Cortex of kidney (tissue), 1 donor: ENCODE measurements at places on chromosomes 2 and 18.

DNA sequence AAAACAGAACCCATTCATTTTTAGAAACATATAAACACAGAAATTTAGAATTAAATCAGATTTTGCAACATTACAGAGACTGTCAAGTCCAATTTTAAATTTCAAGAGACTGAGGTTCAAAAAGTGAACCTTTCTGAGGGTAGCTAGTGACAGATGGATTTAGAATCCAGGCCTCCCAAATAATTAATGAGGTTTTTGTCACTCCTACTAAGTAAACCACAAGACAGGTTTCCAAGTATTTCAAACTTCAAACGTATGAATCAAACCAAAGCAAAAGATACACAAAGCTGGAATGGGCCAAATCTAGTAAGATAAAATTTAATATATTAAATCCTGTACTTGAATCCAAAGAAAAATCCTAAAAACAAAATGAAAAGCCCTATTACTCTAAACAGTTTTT, 25.3 kb downstream of the PPP4R3B start:
- no peak for DNase-seq

DNA sequence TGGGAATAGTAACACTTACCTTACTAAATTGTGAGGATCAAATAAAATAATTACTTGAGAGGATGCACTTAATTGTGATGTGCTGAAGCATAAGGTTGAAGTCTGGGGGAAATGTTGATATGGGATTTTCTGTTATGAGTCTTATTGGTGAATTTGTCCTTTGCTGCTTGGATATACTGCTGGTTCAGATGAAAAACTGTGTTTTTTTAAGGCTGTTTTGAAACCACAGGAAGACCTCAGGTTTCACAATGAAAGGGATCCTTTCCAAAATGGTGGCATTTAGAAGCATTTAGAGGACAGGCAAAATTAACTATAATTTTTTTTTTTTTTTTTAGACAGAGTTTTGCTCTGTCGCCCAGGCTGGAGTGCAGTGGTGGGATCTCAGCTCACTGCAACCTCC, 34.9 kb downstream of the SPATS2L start:
- DNase-seq, result no peak

DNA sequence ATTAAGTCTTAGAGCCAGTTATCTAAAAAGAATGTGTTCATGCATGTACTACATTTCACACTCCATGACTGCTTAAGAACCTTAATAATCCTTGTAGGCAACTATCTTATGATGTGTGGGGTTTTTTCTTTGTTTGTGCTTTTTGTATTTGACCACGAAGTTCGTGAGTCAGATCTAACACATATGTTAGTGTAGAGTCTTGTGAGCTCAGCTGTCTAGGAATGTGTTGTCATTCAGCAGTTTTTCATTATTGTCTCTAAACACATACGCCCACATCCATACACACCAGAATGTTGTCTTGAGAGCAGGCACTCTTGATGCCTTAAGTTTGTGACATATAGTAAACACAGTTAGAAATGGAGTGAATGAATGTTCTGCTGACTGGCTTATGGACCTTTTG, 38.4 kb downstream of the CAB39 start:
- no peak for DNase-seq

- no peak for DNase-seq
Observed at GRCh38 chr2:156306821-156307220, 25.7 kb downstream of the NR4A2 start.

DNA sequence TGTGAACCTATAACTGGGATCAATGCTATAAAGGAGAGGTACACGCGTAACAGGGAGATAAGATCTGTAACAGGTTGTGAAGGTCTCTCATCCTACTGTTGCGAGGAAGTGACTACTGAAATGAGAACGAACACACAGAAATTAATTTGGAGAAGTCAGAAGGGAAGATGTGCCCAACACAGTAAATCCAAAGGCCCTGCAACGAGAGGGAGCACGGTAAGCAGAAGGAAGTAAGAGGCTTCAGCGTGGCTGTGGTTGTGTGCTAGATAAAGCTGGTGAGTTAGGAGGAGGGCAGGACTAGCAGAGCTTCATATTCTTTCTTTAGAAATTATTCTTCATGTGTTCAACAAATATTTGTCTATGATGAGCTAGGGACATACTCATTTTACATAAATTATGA, 2.5 kb upstream of the ATG16L1 start:
- DNase-seq, result no peak

DNA sequence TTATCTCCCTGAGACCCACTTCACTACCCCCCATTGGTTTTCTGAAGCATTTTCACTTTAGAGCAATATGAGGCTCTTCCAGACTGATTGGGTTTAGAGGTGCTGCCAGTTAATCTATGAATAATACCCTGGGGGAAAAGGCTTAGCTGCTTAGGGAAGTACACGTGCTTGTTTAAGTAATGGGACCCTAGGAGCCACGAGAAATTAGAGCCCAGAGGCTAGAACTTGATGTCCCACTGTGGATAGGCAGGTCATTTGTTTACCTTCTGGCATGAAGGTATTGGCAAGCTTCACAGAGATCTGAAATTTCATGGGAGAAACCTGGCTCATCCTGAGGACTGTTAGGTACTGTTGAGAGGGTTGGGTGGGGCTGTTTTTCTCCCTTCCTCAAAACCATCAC, 59.7 kb downstream of the CLIP4 start:
- no peak for DNase-seq

GRCh38 chr2:126504949-126505348, 151.0 kb upstream of the GYPC start:
- no peak for DNase-seq

GRCh38 chr2:69926849-69927515, 12.1 kb downstream of the MXD1 start:
- no peak for DNase-seq

DNA sequence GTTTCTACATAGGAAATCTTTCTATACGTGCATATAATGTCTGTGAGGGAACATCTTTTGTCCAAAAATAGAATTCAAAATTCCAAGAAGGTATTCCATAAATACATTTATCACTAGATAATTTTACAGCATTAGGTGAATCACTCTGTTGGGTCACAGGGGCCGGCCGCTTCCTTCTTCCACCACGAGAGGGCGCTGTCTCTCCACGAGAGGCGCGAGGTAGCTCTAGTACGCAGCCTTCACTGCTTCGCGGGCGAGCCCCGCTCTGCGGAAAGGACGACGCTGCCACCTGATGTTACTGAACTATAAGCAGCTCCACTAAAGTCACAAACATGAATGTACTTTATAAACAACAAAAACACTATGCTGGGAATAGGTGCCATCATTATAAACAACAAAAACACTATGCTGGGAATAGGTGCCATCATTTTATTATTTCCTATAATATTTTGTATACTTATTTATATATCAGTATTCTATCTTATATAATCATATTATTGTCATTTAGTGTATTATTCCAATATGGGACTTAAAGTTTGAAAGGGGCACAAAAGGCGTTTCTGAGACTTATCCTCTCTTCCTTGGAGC, 69.4 kb upstream of the REV1 start:
- DNase-seq, result no peak

GRCh38 chr2:206438196-206438724, 5.1 kb upstream of the ADAM23 start:
- no peak for DNase-seq

GRCh38 chr2:54986264-54986663, 64.0 kb downstream of the RTN4 start:
- no peak for DNase-seq

DNA sequence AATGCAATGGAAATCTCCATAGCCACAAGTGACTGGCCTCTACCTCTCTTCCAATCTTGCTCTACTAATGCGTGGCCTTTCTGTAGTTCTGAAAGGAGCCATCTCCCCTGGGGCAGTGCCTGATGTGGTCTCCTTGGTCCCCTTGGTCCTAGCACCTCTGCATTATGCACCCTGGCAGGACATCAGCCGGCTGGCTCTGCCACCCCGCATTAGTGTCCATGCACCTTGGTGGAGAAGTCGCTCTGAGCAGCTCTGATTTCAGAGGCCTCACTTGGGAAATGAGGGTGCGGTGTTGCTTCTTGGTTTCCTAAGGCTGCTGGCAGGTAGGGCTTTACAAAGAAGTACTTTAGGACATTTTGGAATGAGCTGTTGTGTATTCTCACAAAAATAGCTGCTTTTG, 317.9 kb downstream of the GBX2 start:
- no peak for DNase-seq

DNA sequence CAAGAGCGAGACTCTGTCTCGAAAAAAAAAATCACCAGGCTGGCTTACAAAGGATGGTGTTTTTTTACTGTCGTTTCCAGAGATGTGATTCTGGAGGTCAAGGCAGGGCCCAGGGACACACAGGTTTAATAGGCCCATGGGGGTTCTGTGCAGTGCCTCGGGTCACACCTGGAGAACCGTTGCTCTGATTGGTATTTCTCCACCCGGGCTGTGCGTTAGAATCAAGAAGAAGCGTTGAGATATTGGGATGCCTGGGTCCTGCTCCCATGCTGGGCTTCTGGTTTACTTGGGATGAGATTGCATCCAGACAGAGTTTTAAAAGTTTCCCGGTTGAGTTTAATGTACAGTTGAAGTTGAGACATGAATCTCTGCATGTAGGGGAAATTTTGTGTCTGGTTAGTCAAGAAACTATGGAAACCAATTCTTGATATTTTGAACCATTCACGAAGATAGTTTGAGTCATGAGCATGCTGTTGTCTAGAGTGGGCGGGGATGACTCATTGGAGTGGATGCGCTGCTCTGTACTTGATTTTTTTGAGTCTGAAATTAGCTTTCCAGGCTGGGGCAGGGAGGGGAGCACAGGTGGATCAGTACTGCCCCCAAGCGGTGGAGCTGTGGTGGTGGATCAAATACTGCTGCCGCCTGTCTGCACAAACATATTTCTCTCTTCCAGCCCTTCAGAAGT, 50.1 kb downstream of the GREB1 start:
- DNase-seq, result no peak

DNA sequence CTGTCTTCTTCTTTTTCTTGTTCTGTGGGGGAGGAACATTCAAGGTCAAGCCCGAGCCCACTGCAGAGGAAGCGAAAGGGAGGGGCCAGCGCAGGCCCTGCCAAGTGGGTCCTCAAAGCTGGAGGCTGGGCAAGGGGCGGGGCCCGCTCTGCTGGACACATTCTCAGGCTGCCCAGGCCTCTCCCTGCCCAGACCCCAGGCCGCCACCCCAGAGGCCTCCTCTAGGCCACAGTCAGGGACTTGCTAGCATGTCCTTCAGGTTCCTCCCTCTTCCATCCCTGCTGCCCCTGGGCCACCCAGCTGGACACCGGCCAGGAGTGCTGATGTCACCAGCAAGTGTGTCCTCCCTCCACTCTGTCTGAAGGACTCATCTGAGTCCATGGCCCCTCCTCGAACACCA, 44.1 kb downstream of the KIF1A start:
- DNase-seq, result no peak

DNA sequence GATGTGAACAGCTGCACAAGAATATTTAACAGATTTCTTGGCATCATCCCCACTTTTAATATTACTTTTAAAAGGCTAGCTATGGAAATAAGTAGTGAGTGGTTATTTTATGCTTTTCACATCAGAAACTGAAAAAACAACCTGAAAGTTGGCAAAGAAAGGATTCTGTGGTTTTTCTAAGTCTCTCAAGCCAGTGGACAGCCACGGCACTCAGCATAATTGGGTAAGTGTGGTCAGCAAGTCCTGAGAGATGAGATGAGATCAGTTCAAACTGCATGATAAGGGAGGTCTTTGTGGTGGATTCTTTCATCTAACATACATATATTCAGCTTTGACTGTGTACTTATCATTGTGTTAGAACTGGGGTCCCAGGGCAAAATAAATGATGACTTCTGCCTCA, 105.2 kb downstream of the LYPD6B start:
- no peak for DNase-seq

- DNase-seq, result no peak
Observed at GRCh38 chr18:76406791-76407190, 88.3 kb downstream of the ZNF516 start.

- no peak for DNase-seq
Observed at GRCh38 chr2:30711646-30712085, 95.6 kb downstream of the CAPN13 start.

- DNase-seq, result no peak
Observed at GRCh38 chr18:64474773-64475172, 325.9 kb upstream of the LINC00305 start.

DNA sequence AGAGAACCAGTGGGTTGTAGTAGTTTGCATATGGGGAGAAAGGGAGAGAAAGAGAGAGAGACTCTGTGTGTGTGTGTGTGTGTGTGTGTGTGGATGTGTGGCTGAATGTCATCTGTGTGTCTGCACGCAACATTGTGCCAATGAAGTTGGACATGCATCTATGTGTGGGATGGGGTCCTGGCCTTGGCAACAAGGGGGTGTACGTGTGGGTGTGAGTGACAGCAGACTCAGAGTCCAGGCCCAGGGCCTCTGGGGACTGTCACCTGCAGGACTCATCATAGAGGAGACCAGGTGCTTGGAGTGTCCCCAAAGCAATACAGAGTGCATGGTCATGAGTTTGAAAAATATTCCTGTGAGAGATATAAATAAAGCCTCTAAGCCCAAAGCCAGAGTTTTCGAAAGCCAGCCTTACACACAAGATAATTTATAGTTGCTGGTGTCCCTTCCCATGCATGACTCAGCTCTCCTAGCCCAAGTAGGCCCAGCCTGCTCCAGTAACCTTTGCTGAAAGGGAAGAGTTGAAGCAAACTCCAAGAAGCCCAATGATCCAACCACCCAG, 59.9 kb downstream of the TNP1 start:
- DNase-seq, result no peak

DNA sequence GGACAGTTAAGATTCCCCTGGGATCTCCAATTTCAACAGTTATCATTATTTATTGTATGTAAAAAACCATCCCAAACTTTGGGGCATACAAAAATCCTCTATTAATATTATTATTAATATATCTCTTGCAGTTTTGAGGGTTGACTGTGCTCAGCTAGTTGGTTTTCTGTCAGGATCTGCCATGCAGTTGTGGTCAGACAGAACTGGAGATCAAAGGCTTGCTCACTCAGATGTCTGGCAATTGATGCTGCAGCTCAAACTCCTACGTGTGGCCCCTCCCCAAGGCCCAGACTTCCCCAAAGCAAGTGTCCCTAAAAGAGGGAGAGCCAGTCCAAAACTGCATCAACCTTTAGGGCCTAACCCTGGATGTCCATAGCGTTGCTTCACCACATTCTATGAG, 204.7 kb downstream of the TTC32 start:
- DNase-seq, result no peak

- DNase-seq, result no peak
Observed at GRCh38 chr2:121281694-121282093, 3.3 kb downstream of the TFCP2L1 start.
